Substantia nigra (tissue), 51 donors: ENCODE measurements at places on chromosomes 5 and 9.

- no peak for DNase-seq
Measured at GRCh38 chr5:145867806-145868205, 5.0 kb downstream of the GRXCR2 start.

- DNase-seq = peak; percentile 76
Measured at GRCh38 chr9:134066913-134067851, 644 bp downstream of the BRD3 start.

DNA sequence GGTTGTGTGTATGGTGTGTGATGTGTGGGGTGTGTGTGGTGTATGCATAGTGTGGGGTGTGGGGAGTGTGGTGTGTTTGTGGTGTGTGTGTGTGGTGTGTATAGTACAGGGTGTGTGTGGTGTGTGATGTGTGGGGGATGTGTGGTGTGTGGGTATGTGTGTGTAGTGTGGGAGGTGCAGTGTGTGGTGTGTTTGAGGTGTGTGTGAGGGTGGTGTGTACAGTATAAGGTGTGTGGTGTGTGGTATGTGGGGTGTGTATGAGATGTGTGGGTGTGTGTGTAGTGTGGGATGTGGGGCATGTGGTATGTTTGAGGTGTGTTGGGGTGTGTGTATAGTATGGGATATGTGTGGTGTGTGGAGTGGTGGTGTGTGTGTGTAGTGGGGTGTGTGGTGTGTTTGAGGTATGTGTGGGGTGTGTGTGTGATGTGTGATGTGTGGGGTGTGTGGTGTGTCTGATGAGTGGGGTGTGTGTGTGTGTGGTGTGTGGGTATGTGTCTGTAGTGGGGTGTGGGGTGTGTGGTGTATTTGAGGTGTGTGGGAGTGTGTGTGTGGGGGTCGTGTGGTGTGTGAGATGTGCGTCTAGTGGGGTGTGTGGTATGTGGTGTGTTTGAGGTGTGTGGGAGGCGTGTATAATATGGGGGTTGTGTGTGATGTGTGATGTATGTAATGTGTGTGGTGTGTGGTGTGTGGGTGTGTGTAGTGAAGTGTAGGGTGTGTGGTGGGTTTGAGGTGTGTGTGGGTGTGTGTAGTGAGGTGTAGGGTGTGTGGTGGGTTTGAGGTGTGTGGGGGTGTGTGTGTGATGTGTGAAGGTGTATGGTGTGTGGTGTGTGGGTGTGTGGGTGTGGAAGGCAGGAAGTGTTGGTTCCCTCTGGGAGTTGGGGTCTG is 8.6 kb downstream of the ECSCR start:
- DNase-seq = no peak

DNA sequence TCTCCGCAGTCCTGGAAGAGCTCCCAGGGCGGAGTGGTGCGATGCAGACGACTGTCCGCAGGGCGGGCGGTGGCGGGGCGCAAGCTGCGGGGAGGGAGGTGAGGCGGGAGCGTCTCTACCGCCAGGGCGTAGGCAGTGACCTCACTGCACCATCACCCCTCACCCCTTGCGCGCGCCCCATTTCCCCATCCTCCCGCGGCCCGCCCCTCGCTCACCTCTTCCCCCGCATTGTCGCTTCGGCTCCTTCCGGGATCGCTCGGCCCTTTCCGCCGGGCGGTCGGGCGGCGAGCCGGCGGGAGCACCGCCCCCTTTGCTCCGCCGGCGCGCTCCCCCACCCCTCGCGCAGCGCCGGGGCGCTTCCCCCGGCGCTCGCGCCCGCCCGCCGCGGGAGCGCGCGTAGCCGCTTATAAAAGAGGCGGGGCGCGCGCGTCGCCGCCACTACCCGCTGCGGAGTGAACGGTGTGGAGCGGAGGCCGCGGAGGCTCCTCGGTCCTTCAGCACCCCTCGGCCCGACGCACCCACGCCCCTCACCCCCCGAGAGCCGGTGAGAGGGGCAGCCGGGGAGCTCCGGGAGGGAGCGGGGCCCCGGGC is at the start of gene SPTAN1:
Gene SPTAN1 (plus strand): TSS at position 435 of the 591 bp plus-strand sequence. CDS start 14,154 bp downstream, outside the sequence.
- peak; percentile 74 for DNase-seq
